Activated CD8-positive, alpha-beta T cell treated with anti-CD3 and anti-CD28 coated beads, Interleukin-2, amount 10 ng/mL, durations not matched to agents 7 days and 5 days (primary cell): ENCODE measurements at places on chromosomes 2 and 18. TPM values are rescaled to one million over a fixed set of nuclear protein-coding genes. Genes with fewer than 3 reads are reported as not detected.

- H3K4me1 ChIP-seq = peaks cover 13% of the 10 kb centered on the region
- no peak overlapping the region for H3K27ac ChIP-seq
- H3K36me3 ChIP-seq = peaks cover 94% of the 10 kb centered on the region
Observed at GRCh38 chr2:86487062-86487461, 45.9 kb downstream of the KDM3A start.

KCTD1 gene
- total RNA-seq = 3.0 TPM

- H3K36me3 ChIP-seq = no peaks in the 10 kb centered on the region
- no peaks in the 10 kb centered on the region for H3K4me1 ChIP-seq
- H3K4me3 ChIP-seq = no peak overlapping the region
- peaks cover 11% of the 10 kb centered on the region for H3K27me3 ChIP-seq
- H3K27ac ChIP-seq = no peak overlapping the region
- DNase-seq = no peak
Observed at GRCh38 chr2:31151501-31151900, 13.3 kb upstream of the GALNT14 start.

TTN gene
- total RNA-seq = 11.4 TPM

E2F6 gene
- total RNA-seq = 8.2 TPM

DNA sequence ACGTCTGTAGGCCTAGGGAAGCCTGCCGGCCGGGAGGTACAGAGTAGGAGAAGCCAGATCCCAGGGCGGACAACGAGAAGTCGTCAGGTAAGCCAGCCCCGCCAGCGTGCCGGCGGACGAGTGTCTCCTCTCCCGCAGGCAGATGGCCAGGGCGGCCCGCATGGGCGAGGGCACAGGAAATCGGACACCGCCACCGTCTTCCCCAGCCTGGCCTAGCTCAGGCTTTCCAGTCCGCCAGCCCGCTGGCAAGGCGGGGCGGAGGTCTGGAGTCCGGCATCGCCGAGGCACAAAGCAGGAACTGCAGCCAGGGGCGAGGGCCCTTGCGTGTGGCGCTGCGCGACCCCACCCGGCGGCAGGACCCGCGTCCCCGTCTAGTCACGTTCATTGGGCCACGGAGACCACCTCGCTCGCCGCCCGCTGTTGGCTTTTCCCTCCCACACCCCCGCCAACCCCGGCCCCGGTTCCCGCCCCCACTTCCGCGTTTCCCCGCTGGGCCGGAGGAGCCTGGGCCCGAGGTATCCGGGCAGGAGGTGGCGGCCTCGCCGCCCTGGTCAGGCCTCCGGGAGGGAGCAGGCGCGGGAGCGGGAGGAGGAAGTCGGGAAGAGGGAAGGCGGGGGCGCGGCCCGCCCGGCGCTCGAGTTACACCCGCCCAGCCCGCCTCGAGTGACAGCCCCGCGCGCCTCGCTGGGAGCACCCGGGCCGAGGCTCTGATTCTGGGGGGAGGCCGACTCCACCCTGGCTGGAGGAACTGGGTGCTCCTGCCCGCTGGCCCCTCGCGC is at the start of gene GPD2:
Gene GPD2 (plus strand): TSS at position 662 of the 779 bp plus-strand sequence. CDS start 39,727 bp downstream, outside the sequence.
- peak; percentile 61 for DNase-seq
- peaks cover 37% of the 10 kb centered on the region for H3K4me1 ChIP-seq
- peaks cover 16% of the 10 kb centered on the region for H3K36me3 ChIP-seq
- peak within 1 kb of the TSS; percentile 88 for H3K4me3 ChIP-seq
- peak within 1 kb of the TSS; percentile 88 for H3K27ac ChIP-seq

GRCh38 chr2:39150890-39151497 is 30.1 kb upstream of the SOS1 start:
- no peak overlapping the region for H3K27ac ChIP-seq
- no peak overlapping the region for H3K4me3 ChIP-seq
- H3K4me1 ChIP-seq = peaks cover 14% of the 10 kb centered on the region
- H3K27me3 ChIP-seq = no peaks in the 10 kb centered on the region

DNA sequence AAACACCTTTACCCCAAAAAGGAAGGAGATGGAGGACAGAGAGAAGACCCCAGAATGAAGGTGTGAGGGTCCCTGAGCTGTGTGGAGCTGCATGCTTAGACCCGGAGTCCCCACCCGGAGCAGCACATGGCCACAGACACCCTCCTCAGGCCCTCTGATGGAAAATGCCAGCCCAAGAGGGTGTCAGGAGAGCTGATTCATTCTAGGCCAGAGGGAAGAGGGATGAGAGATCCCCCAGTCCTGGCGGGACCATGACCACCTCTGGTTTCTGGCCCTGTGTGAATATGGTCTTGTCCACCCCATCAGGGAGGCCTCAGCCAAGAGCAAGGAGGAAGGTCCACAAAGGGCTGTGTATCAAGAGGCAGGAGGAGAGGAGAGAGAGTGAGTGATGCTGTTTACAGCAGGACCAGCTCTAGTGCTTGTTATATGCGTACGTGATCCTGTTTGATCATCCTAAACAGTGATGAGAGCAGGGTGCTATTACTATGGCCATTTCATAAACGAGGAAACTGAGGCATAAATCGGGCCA is 186.6 kb upstream of the HAAO start:
- no peak for DNase-seq
- H3K27ac ChIP-seq = no peak overlapping the region
- peaks cover 4% of the 10 kb centered on the region for H3K4me1 ChIP-seq

GRCh38 chr2:31401580-31401979 is 13.0 kb downstream of the XDH start:
- H3K4me1 ChIP-seq = no peaks in the 10 kb centered on the region
- H3K27me3 ChIP-seq = peaks cover 2% of the 10 kb centered on the region
- H3K36me3 ChIP-seq = no peaks in the 10 kb centered on the region
- no peak for DNase-seq
- no peak overlapping the region for H3K4me3 ChIP-seq

CYS1 gene
- total RNA-seq = 1.1 TPM

- DNase-seq = no peak
- H3K4me3 ChIP-seq = no peak overlapping the region
- H3K27me3 ChIP-seq = no peaks in the 10 kb centered on the region
Observed at GRCh38 chr2:57376985-57377384, 669.6 kb upstream of the VRK2 start.

- H3K27ac ChIP-seq = peak overlapping the region; percentile 0
- H3K36me3 ChIP-seq = peaks cover 89% of the 10 kb centered on the region
Observed at GRCh38 chr2:233148354-233148753, 88.2 kb downstream of the INPP5D start.

- no peak for DNase-seq
- H3K27me3 ChIP-seq = no peaks in the 10 kb centered on the region
- H3K4me1 ChIP-seq = peaks cover 42% of the 10 kb centered on the region
- peaks cover 57% of the 10 kb centered on the region for H3K36me3 ChIP-seq
Observed at GRCh38 chr2:159712929-159713420, 669 bp downstream of the MARCHF7 start.

WNT6 gene
- not detected for total RNA-seq

DNA sequence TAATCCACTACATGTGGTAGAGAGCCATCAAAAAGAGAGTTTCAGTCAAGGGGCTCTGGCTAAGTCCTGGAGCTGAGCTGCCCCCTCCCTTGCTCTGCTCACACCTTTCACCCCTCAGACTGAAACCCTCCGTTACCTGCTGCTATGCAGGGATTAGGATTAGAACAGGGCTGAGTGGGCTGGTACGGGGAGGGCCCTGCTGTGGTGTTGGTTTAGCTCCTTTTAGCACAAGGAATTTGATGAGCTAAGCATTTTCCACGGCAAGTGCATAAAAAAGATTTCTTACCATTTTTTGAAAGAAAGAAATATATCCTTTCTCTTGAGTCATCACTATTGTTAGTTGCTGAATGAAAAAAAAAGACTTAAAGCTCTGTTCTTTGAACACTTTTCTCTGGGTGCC is 46.3 kb downstream of the TCF7L1 start:
- DNase-seq = no peak
- no peak overlapping the region for H3K4me3 ChIP-seq
- H3K4me1 ChIP-seq = peaks cover 9% of the 10 kb centered on the region
- no peaks in the 10 kb centered on the region for H3K36me3 ChIP-seq

ASPRV1 gene
- total RNA-seq = 0.74 TPM

GRCh38 chr2:182499706-182500470 is 73.1 kb upstream of the PDE1A start:
- no peak overlapping the region for H3K27ac ChIP-seq
- no peak overlapping the region for H3K4me3 ChIP-seq
- no peaks in the 10 kb centered on the region for H3K36me3 ChIP-seq
- H3K27me3 ChIP-seq = no peaks in the 10 kb centered on the region
- no peaks in the 10 kb centered on the region for H3K4me1 ChIP-seq
- DNase-seq = no peak

DNA sequence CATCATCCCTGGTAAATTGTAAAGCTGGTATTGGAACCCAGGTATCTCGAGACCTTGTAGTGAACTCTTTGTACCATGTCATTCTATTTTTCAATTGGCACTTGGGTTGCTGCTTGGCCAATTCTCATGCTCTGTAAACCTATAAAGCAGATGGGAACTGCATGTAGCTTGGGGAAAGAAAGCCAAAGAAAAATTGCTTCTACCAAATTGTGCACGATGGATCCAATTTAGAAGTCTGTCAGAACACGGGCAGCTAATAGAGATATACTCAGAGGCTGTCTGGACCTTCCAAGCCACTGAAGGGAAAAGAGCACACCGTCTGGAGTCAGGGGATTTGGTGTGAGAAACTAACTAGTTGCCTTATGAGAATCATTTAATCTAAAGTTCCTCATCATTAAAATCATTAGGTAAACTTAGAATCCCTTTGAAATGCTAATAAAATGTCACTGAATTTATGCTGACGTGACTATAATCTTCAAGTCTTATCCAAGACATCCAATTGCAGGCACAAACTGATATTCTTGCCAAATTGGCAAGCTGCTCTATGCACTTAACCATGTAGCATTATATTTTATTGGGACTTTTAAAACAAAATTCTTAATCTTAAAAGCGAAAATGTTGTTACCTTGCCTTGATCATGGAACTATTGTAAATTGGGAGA is 206.8 kb downstream of the DCC start:
- H3K4me3 ChIP-seq = no peak overlapping the region
- no peak overlapping the region for H3K27ac ChIP-seq
- no peak for DNase-seq
- H3K4me1 ChIP-seq = no peaks in the 10 kb centered on the region

DNA sequence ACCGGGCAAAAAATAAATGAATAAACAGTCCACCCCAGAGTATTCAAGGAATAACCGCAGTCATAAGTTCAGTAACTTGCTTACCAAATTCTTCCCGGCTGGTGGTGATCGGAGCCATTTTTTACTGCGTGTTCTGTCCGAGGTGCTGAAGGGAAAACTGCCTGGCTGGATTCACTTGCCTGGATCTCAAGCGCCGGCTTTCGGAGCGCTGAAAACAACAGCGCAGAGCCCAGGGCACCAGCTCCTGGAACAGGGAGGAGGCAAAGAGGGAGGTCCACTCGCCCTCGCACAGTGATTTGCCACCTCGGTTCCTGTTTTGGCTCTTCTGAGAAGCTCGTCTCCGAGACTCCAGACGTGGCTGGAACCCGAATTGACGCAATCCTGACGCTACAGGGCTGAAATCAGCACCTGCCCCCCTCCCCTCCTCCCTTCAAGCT is at the start of gene SYT4:
Gene SYT4 (minus strand): TSS at position 327 of the 437 bp plus-strand sequence. CDS start 209 bp downstream, at position 118.
- H3K36me3 ChIP-seq = no peaks in the 10 kb centered on the region
- no peak within 1 kb of the TSS for H3K4me3 ChIP-seq
- H3K27me3 ChIP-seq = peaks cover 4% of the 10 kb centered on the region
- H3K27ac ChIP-seq = no peak within 1 kb of the TSS

DNA sequence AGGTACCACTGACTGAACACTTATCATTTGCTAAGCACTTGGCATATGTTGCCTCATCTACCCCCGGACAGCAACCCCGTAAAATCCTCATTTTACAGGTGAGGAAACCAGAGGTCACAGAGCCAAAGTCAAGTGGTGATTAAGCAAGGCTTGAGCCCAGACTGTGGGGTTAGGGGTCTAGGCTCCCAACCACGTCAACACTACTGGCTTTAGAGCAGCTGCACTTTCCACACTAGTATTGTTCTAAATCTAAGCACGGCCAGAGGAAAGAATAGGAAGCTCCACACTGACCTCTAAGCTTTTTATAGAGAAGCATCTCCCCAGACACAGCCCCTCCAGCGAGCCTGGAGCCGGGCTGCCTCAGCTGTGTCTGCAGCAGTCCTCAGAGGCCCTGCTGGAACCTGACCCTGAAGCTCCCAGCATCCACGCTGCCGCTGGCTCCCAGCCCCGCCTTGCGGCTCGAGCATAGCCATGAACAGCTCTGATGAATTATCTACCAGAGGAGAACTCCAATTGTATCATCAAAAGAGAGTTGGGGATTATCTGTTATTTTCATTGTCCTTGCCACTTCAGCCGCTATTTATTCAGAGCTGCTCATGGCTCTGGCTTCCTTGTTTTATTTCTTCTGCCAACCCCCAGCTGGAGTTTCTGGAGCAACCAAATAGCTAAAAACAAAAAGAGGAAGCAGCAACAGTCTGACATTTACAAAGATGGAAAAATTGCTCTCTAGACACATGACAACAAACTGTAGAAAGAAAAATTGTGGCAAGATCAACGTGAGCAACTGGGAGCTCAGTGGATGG is 62.2 kb upstream of the RTN4 start:
- DNase-seq = no peak
- H3K27me3 ChIP-seq = no peaks in the 10 kb centered on the region
- H3K36me3 ChIP-seq = no peaks in the 10 kb centered on the region

GKN1 gene
- not detected for total RNA-seq
